Hematopoietic multipotent progenitor cell treated with erythropoietin and hydrocortisone succinate and interleukin-3 and kit ligand, for 8 days (in vitro differentiated cells): ENCODE measurements at places on chromosomes 12 and 14.

DNA sequence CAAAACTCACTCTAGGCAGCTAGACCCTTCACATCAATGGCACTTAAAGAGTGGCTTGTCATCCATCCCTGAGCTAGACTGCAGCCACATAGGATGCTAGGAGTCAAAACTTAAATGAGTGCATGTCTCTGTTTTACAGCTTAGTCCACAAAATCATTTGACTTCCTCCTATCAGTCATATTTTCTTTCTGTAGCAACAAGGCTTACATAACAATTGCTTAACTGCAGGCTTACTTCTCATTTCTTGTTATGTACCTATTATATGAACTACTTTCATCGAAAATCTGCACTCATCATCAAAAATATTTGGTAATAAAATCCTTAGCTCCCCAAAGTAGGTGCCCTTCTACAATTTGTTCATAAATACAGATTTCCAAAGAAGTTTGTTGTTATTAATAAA is 30.1 kb downstream of the CLEC1A start:
- DNase-seq, result peak; percentile 21

DNA sequence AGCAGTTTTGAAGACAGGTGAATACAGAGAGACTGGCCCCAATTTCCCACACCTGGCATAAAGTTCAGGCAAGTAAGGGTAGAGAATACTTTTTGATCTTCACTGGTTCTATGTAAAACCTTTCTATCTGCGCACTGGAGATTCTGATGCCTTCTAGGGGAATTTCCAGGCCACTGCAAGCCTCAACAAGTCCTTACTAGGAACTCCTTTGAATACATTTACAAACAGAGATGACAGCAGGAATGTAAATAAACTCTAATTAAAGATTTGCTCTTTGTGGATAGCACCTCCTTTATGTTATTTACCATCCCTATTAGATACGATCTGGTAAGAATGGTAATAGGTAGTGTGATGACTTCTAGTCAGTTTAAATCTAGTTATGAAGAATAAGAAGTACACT is 69.2 kb downstream of the NTN4 start:
- no peak for DNase-seq

- no peak for DNase-seq
Observed at GRCh38 chr14:95365401-95365800, 45.7 kb upstream of the CLMN start.

GRCh38 chr14:22379727-22380126 is 209.3 kb downstream of the DAD1 start:
- DNase-seq, result no peak

GRCh38 chr12:103524238-103524875 is 28.6 kb upstream of the C12orf42 start:
- DNase-seq, result no peak

DNA sequence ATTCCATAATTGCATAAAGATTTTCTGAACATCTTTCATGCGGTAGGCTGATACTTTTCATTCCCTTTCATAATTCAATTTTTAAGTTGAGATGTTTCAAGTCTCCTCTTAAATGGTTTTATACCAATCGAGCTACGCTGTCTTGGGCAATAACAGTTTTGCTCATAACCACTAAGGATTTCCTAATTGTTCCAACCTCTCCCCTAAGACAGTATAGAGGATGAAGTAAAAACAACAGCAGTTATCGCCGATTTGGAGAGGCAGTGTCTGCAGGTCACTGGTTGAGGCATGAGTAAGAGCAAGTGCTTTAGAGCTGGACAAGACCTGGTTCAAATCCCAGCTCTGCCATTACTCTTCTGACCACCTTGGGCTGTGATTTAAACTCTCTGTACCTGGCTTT is 6.9 kb upstream of the MED13L start:
- peak; percentile 30 for DNase-seq
